GM19239 (cell line): ENCODE measurements at places on chromosomes 4 and X.

- peak; percentile 40 for DNase-seq
Measured at GRCh38 chr4:108053251-108053711, 63.6 kb downstream of the HADH start.

DNA sequence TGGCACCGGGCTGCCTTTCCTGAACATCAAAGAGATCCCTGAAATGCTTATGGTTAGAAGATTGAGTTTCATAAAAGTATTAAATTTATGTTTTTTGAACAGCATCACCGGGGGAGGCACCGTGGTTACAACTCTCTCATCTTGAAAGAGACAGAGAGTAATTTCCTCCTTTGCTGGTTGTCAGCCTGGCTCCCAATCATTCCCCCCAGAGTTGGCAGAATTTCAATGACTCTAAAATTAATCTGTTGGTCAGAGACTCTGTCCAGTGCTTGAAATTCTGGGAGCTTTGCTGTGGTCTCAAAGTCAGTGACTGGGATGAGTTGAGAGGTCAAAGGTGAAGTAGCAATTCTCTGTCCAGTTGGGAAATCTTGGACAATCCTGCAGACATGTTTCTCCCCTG, 135.9 kb downstream of the RAB28 start:
- DNase-seq, result no peak

- no peak for DNase-seq
Measured at GRCh38 chr4:183012879-183013729, 86.0 kb upstream of the WWC2 start.

GRCh38 chr4:112536123-112536522, 20.1 kb upstream of the NEUROG2 start:
- no peak for DNase-seq

DNA sequence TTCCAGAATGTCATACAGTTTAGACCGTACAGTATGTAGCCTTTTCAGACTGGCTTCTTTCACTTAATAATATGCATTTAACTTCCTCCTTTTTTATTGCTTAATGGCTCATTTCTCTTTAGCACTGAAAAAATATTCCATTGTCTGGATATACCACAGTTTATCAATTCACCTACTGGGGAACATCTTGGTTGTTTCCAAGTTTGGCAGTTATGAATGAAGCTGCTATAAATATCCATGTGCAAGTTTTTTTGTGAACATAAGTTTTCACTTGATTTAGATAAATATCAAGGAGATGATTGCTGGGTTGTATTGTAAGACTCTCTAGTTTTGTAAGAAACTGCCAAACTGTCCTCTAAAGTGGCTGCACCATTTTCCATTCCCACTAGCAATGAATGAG, 375.5 kb downstream of the PCDH18 start:
- DNase-seq, result no peak

GRCh38 chr4:38455092-38455862, 208.7 kb upstream of the KLF3 start:
- DNase-seq, result no peak

GRCh38 chr4:68271851-68272357, 26.4 kb upstream of the TMPRSS11B start:
- peak; percentile 9 for DNase-seq

DNA sequence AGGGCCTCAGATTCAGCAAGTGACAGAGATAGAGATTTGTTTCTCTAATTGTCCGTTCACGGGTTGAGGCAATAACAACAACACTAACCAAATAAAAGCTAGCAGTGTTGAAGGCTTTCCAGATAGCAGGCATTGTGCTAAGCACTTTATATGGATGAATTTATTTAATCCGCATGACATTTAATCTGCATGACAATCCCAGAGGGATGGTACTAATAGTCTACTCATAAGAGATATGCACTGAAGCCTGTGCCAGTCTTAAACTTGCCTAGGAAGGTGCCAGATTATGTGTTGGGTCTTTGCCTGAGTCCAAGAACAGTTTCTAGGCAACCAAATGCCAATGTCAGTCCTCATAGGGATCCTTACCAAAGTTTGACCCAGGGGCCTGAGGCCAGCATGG, 37.7 kb upstream of the FAT1 start:
- no peak for DNase-seq

- no peak for DNase-seq
Measured at GRCh38 chrX:47568656-47569295, 7.8 kb downstream of the ARAF start.

DNA sequence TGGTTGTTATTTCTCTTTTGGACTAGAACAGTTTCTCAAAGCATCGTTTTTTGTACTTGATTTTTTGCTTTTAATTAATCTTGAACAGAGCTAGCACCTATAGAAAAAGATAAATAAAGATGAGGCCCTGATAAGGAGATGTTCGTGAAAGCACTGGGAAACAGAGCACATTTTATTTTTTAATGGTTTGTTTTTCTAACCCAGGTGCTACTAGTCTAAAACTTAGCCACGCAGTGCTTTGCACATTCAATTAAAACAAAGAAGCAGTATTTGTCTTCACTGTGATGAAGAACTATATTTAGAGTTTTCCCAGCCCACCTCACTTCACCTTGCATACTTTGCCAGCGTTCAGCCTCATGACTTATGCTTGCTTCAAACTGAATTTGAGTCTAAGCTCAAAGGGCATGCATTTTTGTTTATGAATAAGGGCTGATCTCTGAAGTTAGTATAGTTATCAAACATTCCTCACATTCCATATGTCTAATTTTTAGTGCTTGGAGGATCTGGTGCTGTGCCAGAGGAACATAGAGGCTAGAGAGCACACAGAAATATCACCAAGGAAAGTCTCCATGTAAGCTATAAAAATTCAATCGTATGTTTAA, 76.7 kb downstream of the WWC2 start:
- DNase-seq, result no peak

GRCh38 chr4:22508376-22508775, 7.5 kb downstream of the ADGRA3 start:
- no peak for DNase-seq

- no peak for DNase-seq
Measured at GRCh38 chr4:13635286-13635799, 7.8 kb upstream of the BOD1L1 start.

DNA sequence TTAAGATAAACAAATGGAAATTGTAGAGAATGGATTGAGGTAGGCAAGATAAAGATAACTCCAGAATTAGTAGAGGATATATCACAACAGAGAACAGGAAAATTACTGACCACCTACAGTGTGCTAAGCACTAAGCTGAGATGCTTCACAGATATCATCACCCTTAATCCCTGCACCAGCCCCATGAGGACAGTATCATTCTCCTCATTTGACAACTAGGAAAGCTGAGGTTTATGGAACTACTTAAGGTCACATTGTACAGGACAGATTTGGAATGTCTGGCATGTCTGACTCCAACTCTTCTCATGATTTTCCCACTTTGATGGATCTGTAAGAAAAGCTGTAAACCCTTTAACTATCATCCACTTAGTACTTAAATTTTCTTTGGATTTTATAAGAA, 95.5 kb downstream of the CASK start:
- DNase-seq, result no peak

DNA sequence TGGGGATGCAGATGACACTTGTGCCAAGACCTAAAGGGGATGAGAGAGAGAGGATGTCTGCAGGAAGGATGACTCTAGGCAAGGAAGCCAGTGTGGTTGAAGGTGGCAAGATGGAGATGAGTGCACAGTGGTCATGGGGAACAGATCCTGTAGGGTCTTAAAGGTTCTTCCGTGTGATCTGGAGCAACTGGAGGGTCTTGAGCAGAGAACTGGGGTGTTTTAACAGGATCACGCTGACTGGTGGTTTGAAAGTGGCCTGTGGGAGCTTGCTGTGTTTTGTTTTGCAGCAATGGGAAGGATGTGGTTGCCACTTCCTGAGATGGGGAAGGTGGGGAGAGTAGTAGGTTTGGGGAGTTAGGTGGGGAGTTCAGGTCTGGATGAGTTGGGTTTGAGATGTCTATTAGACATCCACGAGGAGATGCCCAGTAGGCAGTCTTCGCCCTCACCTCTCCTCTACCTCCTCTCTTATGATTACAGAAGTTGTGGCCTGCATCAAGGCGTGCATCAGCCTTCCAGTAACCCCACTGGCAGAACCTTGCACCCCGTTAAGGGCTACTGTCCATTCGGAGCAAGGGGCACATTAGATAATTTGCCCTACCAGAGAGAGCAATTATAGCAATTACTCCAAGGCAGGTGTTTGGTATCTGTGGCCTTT, 1.4 kb upstream of the STBD1 start:
- DNase-seq, result no peak

DNA sequence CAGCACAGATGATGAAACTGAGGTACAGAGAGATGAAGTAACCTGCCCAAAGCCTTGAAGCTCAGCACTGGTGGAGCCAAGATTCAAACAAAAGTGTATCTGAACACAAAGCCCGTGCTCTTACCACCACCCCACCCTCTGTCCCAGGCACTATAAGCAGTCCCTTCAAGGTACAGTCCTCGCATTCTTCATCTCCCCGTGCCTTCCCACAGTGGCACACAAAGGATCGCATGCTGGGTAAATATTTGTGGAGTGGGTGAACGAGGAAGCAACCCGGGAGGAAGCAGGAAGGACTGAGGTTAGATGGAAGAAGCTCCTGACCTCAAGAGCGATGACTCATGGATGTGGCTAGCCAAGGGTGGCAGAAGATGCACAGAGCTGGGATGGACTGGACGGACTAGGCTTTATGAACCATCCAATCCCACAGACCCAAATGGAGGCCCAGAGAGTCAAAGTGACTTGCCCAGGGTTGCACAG, 18.4 kb downstream of the IQSEC2 start:
- DNase-seq, result no peak

GRCh38 chr4:173012608-173013007, 156.0 kb upstream of the GALNT7 start:
- DNase-seq, result no peak

DNA sequence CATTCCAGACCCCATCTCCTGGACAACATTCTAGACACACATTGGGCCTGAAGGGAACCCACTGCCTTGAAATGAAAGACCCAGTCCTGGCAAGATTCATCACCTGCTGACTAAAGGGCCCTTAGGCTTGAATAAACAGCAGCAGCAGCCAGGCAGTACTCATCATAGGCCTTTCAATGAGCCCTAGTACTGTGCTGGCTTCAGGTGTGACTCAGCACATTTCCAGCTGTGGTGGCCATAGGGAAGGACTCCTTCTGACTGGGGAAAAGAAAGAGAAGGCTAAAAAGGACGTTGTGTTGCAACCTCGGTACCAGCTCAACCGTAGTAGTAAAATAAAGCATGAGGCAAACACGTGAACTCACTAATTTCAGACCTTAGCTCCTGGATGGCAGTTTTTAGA, 344.0 kb downstream of the ACTRT1 start:
- no peak for DNase-seq

GRCh38 chrX:136200466-136200865, 50.7 kb downstream of the MAP7D3 start:
- no peak for DNase-seq

DNA sequence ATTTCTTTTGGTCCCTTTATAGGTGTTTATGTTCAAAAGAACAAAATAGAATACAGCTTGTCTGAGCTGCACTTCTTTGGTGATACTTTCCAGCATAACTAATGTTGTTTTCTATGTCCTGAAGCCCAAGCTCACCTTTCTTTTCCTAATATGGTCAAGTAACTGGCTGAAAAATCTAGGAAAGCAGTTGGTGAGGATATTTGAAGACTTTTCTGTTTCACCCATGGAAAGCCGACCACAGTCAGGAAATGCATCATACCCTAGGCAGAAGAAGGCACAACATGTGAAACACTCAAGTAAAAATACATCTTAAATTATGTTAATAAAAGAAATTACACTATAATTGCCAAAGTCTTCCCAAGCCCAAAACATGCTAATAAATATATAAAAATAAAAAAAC, 337.0 kb downstream of the PDGFC start:
- DNase-seq, result no peak

DNA sequence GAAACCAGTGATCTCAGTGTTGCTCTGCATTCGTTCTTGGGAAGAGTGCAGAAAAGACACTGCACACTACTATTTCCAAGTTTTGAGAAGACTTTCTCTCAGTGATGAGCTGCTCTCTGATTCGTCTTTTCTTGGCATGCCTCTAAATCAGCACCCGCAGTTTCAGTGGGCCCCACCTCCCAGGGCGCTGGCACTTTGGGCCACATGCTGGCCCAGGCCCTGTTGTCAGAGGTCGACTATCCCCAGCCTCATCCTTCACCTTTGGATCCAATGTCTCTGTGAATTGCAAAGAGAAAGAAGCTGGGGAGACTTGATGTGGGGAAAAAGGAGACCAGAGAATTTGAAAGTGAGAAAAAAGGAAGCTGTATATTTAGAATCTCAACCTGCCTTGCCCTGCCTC, 644.1 kb upstream of the PITX2 start:
- no peak for DNase-seq

- DNase-seq, result no peak
Measured at GRCh38 chr4:82792912-82793649, 5.5 kb downstream of the SCD5 start.

GRCh38 chrX:71181558-71181909, 36.9 kb downstream of the NLGN3 start:
- DNase-seq, result no peak

GRCh38 chr4:7612311-7612897, 177.7 kb upstream of the PSAPL1 start:
- DNase-seq, result no peak

GRCh38 chr4:74152836-74153235, 5.1 kb upstream of the MTHFD2L start:
- DNase-seq, result no peak

DNA sequence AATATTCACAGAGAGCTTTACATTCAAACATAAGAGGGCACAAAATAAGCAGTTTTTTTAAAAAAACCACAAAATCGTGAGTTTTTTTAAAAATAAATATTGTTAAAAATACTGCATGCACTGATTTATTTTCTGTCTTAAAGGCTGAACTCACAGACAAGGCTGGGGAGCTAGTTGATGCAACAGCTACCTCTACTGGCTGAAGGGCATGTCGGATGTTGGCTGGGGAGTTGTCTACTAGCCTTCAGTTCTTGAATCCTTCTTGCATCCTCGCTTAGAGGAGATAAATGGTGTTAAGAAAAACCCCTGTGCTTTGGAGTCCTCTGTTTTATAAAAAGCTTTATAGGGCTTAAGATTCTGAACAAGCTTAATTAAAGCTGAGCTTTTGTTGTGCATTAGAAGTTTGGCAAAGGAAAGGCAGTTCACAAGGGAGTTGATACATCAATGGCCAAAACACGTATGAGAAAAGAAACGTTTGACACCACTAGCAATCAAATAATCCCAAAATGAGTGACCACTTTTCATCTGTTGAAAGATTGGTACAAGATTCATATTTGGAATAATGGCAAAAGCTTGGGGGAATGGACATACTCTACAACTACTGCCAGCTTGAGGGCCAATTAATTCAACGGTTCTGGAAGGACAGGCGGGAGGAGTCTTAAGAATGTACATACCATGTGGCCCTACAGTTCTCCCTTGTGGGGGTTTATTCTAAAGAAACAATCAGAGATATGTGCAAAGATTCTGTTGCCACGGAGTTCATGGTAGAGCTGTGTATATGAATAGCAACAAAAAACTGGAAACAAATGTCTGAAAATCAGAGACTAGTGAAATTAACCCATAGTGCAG, 94.7 kb downstream of the SEL1L3 start:
- DNase-seq, result no peak
